ENCODE measurements at places on chromosomes 3 and 15.

DNA sequence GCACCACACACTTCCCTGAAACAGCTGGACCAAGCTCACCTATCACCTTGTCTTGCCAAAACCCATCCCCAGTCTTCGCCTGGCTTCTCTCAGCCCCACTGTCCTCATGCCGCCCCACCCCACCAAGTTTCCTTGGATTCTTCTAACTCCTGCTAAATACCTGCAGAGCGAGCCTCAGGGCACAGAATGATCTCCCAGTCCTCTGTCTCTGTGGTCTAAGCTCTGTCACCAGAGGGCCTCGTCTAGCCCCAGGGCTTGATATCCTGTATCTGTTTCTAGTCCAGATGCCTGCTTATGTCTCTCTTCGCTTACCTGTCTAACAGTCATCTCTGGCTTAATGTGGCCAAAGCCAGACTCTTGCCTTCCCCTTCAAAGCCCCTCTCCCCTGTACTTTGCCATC, 9.7 kb downstream of the CCDC12 start:
- peak; percentile 8 for DNase-seq

- no peak for DNase-seq
Measured at GRCh38 chr3:161212906-161213305, 8.2 kb upstream of the NMD3 start.

DNA sequence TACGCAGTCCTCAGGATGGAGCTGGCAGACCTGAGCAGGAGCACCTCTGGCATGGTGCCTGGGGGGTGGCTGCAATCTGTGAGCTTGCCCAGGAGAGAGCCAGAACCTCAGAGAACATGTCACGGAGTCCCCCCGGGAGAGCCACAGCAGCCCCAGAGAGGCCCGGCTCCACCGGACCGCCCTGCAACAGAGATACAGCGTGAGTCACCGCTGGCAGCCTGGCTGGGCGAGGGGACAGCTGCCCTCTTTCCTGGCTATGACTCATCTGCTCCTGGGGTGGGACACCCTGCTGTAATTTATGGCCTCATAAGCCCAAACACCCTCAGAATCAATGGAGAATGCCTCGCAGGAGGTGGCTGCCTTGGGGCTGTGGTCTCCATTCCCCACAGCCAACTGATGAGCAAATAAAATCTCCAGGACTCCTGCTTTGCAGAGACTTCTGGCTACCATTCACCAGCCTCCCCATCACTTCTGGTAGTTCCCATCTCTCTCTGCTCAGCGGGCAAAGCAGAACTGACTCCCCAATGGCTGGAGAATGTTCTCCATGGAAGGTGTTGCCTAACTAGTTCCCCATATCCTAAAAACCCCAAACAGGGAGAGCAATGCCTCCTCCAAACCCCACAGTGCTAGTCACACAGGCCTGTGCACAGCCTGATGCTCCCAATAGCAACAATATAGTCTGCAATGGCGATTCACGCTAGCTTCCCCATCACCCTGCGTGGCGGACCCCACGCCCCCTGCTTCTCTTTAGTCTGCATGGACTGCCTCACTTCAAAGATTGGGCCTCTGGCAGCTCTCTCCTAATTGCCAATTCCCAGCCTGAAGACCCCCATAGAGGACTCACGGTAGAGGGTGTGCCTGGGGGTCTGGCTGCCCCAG, 21.6 kb downstream of the ACSBG1 start:
- DNase-seq, result no peak

DNA sequence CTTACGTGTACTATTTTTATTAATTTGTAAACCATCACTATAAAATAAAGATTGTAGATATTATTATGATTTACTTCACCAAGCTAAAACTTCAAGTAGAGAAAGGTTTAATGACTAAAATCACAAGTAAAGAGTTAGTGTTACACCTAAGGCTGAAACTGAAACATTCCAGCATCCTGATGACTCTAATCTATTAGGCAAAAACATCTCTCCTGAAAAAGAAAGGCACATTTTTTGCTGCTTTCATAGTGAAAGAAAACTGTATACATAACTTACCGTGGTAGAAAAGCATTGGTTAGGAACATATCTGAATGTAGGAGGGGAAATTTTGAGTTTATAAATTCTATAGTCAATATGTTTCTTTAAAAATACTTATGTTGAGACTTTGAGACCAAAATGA, 35.4 kb downstream of the CCDC191 start:
- DNase-seq, result no peak

- peak; percentile 4 for DNase-seq
Measured at GRCh38 chr3:124887177-124887931, at the start of gene ITGB5. Gene ITGB5 (minus strand): TSS chr3:124887365. CDS start chr3:124887000, 365 bp downstream.

DNA sequence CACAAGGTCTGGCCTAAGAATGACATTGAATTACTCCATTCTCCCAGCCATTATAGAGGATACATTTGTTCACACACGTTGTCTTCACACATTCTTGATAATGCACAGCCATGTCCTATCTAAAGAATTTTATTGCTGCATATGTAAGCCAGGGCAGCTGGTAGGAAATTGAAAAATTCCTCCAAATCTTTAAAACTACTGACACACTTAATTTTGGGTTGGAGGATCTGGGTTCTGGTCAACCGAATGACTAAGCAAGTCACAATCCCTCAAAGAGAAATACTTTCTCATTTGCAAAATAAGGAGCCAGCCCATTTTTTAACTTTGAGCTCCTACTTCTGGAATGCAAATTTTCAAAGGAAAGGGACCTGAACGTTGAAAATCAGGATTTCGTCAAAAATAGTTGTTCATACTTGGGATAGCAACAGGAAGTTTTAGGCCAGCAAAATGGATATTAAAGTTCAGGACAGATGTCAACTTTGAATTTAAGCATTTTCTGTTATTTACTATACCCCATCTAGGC, 638.3 kb downstream of the NTRK3 start:
- DNase-seq, result no peak

DNA sequence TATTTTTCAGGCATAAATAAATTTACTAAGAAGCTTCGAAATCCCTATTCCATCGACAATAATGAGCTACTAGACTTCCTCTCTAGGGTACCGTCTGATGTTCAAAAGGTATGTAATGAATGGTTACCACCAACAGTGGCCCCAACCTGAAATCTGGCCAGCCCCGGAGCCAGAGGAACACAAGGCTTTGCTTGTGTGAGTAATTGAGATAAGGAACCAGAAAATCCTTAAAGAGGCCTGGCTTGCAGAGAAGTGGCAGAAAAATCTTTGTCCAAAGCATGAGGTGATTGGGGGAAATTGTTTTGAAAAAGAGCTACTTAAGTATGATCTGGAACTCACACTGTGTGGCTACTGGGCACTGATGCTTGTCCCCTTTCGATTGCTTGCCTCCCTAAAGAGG, 245.3 kb downstream of the MCTP2 start:
- no peak for DNase-seq

GRCh38 chr15:49895347-49896223, 223.4 kb downstream of the ATP8B4 start:
- no peak for DNase-seq

DNA sequence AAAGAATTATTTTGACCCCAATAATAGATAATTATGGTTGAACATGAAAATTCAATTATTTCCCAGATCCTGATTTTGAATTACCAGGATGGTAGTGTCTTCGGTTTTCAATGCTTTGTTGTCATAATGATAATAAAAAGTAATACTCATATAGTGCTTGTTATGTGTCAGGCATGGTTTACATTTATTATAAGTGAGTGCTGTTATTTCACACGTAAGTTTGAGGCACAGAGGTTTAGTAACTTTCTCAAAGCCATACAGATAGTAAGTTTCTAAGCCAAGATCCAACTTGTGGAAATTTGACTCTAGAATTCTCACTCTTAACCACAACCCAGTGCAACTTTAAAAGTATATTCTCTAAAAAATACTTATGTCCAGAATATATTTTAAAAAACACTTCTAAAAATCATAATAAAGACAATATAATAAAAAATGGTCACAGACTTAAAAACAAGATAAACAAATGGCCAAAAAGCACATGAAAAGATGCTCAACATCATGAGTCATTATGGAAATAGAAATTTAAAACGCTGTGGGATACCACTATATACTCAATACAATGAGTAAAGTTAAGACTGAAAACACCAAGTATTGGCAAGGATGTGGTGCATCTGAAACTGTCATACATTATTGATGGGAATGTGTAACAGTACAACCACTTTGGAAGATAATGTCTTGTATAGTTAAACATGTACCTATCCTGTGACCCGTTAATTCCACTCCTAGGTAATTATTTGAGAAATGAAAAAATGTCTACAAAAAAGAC, 45.2 kb downstream of the SPRED1 start:
- DNase-seq, result no peak

DNA sequence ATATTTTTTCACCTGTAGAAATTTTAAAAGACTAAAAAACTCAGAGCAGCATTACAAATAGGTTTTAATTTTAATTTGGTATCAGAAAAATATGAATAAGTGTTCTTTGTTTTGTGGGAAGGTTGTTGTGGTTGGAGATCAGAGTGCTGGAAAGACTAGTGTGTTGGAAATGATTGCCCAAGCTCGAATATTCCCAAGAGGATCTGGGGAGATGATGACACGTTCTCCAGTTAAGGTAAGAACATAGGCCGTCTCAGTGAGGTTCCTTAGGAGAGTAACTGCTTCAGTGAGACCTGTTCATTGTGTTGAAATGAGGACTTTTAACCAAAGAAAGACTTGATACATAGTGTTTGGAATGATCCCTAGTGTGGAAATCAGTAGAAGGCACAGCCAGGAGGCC, 44.8 kb downstream of the OPA1 start:
- DNase-seq, result no peak

DNA sequence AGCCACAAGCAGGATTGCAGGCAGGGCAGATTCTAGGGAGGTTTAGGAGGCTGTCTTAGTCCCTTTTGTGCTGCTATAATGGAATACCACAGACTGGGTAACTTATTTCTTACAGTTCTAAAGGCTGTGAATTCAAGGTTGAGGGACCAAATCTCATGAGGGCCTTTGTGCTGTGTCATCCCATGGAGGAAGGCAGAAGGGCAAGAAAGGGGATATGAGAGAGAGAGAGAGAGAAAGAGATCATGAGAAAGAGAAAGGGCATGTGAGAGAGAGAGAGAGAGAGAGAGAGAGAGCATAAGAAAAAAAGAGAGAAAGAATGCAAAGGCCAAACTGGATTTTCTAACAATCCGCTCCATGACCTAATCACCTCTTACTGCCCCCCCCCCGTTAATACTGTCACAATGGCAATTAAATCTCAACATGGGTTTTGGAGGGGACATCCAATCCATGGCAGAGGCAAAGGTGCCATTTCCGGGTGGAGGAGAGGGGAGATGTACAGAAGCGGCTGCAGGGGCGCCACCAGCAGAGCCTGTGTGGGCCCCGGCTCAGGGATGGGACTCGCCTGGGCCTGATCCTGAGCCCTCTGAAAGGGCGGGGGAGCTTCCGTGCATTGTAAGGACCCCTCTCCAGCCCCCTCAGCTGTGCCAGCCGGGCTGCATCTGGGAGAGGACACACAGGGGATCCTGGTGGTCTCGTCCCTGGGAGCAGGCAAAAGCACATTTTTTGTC, 20.5 kb downstream of the MRPS11 start:
- DNase-seq, result no peak

DNA sequence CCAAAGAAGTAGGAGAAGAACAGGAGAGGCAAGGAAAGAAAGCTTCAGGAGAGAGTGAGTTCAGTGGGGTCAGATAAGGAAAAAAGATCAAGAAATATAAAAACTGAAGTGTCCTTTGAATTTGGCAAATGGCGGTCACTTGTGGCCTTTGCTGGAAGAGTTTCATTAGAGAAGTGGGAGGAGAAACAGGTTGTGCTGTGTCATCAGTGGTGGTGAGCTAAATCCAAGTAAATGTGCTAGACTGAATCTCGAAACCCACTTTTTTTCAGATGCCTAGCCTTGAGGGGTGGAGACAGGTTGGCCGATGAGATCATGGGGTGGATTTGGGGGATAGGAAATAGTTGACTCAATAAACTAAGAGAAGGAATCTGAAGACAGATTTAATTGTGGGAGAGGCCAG, 43.7 kb downstream of the CHRD start:
- no peak for DNase-seq

DNA sequence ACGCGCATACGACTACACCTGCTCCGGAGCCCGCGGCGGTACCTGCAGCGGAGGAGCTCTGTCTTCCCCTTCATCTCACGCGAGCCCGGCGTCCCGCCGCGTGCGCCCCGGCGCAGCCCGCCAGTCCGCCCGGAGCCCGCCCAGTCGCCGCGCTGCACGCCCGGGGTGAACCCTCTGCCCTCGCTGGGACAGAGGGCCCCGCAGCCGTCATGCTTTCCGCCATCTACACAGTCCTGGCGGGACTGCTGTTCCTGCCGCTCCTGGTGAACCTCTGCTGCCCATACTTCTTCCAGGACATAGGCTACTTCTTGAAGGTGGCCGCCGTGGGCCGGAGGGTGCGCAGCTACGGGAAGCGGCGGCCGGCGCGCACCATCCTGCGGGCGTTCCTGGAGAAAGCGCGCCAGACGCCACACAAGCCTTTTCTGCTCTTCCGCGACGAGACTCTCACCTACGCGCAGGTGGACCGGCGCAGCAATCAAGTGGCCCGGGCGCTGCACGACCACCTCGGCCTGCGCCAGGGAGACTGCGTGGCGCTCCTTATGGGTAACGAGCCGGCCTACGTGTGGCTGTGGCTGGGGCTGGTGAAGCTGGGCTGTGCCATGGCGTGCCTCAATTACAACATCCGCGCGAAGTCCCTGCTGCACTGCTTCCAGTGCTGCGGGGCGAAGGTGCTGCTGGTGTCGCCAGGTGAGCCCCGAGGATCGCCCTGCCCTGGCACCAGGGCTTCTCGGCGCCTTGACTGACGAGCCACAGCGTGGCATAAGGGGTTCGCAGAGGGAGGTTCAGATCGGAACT, 420 bp downstream of the SLC27A2 start:
- peak; percentile 38 for DNase-seq

DNA sequence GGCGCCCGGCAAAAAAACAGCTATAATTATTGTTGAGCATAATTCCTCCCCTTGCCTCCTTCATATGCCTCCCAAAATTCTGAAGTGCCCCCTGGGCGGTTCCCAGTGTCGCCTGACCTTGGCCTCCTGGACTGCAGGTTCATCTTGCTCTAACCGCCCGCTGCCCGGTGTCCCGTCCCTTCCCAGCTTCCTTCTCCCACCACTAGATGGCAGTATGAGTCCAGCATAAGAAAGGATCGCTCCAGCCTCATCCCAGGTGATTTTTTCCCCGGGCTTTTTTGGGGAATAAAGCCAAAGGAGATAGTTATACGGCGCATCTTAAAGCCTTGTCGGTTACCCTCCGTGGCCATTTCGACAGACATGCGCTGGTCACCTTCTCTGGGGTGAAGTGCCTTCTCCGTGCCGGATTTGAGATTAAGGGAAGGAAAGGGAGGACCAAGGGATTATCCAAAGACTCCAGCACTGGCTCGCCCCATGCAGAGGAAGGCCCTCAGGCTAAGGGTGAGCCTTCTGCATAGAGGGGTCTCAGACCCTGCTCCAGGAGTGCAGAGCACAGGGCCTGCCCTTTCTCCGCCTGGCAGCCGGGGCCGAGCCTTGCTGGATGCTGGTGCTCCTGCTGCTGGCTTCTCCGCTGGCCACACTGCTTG, 45.8 kb upstream of the TRA2B start:
- peak; percentile 67 for DNase-seq

- DNase-seq, result no peak
Measured at GRCh38 chr15:101672298-101672697, 20.1 kb upstream of the TM2D3 start.

GRCh38 chr3:207973-208372, 11.4 kb downstream of the CHL1 start:
- DNase-seq, result no peak
